ENCODE measurements at places on chromosomes 13 and 19. TPM values are rescaled to one million over a fixed set of nuclear protein-coding genes. Genes with fewer than 3 reads are reported as not detected.

DNA sequence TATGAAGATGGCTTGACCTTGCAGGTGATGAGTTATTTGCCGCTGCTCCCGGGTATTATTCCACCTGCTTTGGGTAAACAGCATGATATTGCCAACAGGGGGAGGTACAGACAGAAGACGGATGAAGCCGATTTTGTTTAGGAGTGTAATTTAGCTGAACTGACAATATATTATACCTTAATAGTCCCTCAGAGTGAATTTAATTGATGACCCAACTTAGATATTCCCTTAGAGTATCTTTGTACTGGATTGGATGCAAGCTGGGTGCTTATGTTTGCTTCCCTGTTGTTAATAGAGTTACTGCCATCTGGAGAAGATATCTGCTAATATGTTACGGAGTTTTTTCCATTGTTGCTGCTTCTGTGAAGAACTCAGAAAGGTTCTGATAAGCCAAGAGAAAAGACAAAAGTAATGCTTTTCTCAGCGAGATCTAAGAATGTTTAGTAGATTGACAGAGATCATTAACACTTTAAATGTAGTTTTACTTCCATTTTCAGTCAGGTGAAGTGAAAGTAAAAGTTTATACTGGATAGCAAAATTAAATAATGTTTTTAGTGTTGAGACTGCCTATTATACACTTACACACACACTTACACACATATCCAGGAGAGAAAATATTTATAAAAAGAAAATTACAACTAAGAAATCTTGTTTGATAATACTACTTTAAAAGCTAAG is 2220.8 kb upstream of the PCDH20 start:
- H3K27ac ChIP-seq: no peak overlapping the region
- H3K36me3 ChIP-seq: no peaks in the 10 kb centered on the region
- no peaks in the 10 kb centered on the region for H3K4me1 ChIP-seq

DNA sequence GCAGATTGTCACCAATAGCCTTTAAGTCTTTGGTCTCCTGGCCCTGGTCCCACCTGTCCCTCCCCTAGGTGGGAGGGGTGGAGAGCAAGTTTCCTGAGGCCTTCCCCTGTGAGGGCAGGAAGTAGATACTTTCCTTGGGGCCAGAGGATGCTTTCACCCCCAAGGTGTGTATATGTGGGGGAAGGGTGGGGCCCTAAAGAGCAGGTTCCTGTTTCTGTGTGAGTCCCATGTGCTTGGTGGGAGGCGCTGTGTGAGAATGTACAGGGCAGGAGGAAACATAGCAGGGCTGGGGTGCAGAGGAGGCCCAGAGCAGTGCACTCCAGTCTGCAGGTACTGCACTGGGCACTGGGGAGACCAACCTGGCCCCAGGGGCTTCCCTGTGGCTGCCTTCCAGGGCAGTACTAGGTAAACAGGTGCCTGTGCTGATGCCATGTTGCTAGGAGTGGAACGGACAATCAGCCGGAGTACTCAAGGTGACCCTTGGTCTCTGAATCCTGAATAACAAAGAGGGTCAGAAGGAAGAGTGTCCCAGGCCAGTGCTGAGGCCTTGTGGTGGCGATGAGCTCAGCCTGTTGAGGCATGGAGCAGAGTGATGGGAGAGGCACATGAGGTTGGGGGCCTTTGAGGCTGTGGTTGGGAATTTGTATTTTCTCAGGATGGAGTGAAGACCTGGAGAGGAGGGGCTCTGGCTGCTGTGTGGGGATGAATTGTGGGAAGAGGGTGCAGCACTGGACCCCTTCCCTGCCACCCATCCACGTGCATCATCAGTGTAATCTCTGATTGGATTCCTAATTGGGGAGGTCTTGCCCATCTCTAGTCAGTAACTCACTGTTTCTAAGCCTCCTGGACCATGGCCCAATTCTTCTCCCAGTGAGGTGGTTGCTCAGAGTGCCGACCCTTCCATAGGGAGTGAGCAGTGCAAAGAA is 5.1 kb downstream of the EGLN2 start:
- H3K4me1 ChIP-seq: no peaks in the 10 kb centered on the region
- no peak overlapping the region for H3K4me3 ChIP-seq
- H3K36me3 ChIP-seq: peaks cover 6% of the 10 kb centered on the region
- peak; percentile 54 for DNase-seq
- H3K27ac ChIP-seq: no peak overlapping the region
- H3K27me3 ChIP-seq: no peaks in the 10 kb centered on the region

Gene PRKD2
- total RNA-seq: 62.6 TPM

- H3K36me3 ChIP-seq: no peaks in the 10 kb centered on the region
- peaks cover 2% of the 10 kb centered on the region for H3K4me1 ChIP-seq
- H3K27me3 ChIP-seq: no peaks in the 10 kb centered on the region
- H3K4me3 ChIP-seq: no peak overlapping the region
These were observed 14.1 kb downstream of the KLF2 start for GRCh38 chr19:16338470-16339360.

DNA sequence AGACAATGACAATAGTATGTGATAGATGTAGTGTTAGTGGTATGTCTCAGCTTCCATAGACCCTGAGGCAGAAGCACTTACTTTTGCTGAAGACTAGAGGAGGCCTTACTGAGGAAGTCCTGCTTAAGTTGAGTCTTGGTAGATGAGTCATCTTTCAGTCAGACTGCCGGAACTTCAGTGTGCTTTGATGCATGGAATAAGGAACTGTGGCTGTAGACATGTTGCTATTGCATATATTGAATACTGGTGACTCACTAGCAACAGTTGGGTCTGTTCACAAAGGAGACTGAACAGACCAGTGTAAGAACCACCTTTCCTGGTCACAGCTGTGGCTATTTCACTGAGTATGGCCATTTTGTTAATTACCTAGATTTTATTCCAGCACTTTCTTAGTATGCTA is 1000.6 kb downstream of the OLFM4 start:
- H3K27ac ChIP-seq: no peak overlapping the region
- no peaks in the 10 kb centered on the region for H3K27me3 ChIP-seq
- no peak overlapping the region for H3K4me3 ChIP-seq

DNA sequence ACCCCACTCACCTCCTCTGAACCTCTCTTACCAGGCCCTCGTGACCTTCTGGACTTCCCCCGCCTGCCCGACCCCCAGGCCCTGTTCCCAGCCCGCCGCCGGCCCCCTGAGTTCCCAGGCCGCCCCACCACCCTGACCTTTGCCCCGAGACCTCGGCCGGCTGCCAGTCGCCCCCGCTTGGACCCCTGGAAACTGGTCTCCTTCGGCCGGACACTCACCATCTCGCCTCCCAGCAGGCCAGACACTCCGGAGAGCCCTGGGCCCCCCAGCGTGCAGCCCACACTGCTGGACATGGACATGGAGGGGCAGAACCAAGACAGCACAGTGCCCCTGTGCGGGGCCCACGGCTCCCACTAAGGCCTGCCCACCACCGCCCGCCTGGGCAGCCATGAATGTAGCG is 3.2 kb downstream of the TTC9B start:
- no peak for DNase-seq
- no peak overlapping the region for H3K4me3 ChIP-seq
- H3K27ac ChIP-seq: no peak overlapping the region
- no peaks in the 10 kb centered on the region for H3K27me3 ChIP-seq
- H3K36me3 ChIP-seq: no peaks in the 10 kb centered on the region

GRCh38 chr19:18160493-18160970 is 7.6 kb downstream of the PIK3R2 start:
- H3K36me3 ChIP-seq: no peaks in the 10 kb centered on the region
- H3K27ac ChIP-seq: no peak overlapping the region
- peaks cover 2% of the 10 kb centered on the region for H3K4me1 ChIP-seq
- no peaks in the 10 kb centered on the region for H3K27me3 ChIP-seq
- H3K4me3 ChIP-seq: no peak overlapping the region
- DNase-seq: no peak

DNA sequence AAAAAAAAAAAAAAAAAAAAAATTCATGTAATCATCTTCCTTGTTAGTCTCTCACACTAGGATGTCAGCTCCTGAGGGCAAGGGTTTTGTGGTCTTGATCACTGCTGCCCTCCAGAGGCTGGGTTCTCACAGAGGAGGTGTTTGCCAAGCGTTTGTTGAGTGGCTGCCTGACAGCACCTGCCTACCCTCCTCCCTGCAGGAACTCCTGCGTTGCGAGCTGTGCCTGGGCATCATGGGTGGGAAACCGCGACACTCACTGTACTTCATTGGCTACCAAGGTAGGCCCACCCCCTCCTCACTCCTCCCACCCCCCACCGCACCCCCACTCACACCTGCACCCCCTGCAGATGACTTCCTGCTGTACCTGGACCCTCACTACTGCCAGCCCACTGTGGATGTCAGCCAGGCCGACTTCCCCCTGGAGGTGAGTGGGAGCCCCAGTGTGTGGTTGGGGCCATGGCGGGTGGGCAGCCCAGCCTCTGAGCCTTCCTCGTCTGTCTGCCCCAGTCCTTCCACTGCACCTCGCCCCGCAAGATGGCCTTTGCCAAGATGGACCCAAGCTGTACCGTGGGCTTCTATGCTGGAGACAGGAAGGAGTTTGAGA is 8.1 kb downstream of the ATG4D start:
- H3K27me3 ChIP-seq: no peaks in the 10 kb centered on the region
- no peaks in the 10 kb centered on the region for H3K36me3 ChIP-seq
- H3K4me3 ChIP-seq: no peak overlapping the region
- no peak for DNase-seq
- H3K27ac ChIP-seq: no peak overlapping the region

- H3K4me3 ChIP-seq: no peak overlapping the region
- no peak for DNase-seq
- peaks cover 9% of the 10 kb centered on the region for H3K4me1 ChIP-seq
- H3K27me3 ChIP-seq: no peaks in the 10 kb centered on the region
- no peaks in the 10 kb centered on the region for H3K36me3 ChIP-seq
These were observed 466.3 kb downstream of the COG6 start for GRCh38 chr13:40121722-40122121.

GRCh38 chr19:53467485-53468262 is at the start of gene ZNF813:
Gene ZNF813 (plus strand): TSS chr19:53467733. CDS start chr19:53483823, 16,090 bp downstream.
- H3K4me1 ChIP-seq: no peaks in the 10 kb centered on the region
- H3K27ac ChIP-seq: no peak within 1 kb of the TSS
- peak within 1 kb of the TSS; percentile 82 for H3K4me3 ChIP-seq
- DNase-seq: peak; percentile 99

GRCh38 chr19:3210347-3211017 is 14.0 kb upstream of the CELF5 start:
- no peaks in the 10 kb centered on the region for H3K4me1 ChIP-seq
- DNase-seq: peak; percentile 85
- no peak overlapping the region for H3K27ac ChIP-seq
- H3K4me3 ChIP-seq: no peak overlapping the region
- no peaks in the 10 kb centered on the region for H3K27me3 ChIP-seq

Gene KCNN1
- total RNA-seq: not detected

GRCh38 chr13:88622362-88622973 is 951.3 kb downstream of the SLITRK5 start:
- H3K4me3 ChIP-seq: no peak overlapping the region
- H3K27ac ChIP-seq: no peak overlapping the region
- no peaks in the 10 kb centered on the region for H3K4me1 ChIP-seq
- no peaks in the 10 kb centered on the region for H3K36me3 ChIP-seq
- no peaks in the 10 kb centered on the region for H3K27me3 ChIP-seq

Gene TMEM150B
- 9.6 TPM for total RNA-seq
